ENCODE measurements at places on chromosomes 12 and 14.

DNA sequence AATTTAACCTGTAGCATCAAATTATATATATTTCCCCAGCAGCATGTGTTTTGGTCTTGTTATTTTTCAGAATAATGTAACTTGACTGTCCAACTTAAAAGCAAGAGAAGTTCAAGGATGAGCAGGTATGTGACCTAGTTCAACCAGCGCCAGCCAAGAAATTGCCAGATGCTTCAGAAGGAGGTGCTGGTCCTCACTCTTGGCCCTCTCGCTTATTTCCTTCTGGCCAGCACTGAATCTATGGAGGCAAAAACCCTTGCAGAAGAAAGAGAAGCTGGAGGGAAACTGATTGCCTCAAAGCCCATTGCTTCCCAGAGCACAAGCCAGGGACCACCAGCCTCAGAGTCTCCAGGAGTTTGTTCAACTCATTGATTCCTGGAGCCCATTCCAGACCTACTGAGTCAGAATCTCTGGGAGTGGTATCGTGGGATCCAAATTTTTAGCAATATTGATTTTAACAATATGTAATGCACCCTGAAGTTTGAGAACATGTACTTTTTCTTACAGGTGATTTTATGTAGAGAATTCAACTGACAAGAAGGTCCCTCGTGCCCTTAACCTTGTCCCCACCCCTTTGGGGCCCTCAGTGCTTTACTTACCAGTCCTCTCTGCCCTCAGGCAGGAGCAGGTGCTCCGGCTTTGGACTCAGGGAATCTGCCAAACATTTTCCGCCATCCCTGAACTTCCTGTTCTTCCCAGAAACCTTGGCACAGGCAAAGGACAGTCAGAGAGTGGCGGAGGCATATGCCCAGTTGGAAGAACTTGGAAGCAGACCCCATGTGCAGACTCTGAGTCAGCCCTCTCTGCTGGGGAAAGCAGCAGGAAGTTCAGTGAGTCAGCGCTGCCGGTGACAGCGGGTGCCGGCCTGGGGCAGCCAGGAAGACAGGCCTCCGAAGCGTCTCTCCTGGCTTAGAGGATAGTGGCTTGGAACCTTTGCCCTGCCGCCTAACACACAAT is 10.4 kb downstream of the BEST3 start:
- DNase-seq, result no peak

DNA sequence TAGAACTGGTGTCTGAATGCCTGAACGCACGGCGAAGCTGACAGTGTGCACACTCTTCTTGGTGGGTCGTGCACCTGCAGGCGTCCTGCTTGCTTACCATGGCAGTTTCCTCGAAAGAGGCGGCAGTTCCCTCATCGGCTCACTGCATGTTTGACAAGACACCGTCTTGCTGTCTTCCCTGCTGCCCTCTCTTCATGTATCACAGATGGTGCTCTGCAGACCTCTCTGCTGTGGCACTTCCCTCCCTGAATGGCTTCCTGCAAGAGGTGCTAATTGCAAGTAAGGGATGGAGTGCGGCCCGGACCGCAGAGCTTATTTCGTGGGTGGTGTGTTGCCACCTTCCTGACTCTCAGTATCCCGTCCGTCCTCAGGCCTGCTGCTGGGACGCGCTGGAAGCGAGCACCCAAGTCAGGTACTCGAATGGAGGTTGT is 156.7 kb upstream of the RTL1 start:
- no peak for DNase-seq

GRCh38 chr12:32522331-32523221 is 123.2 kb downstream of the FGD4 start:
- DNase-seq, result peak; percentile 33

- DNase-seq, result no peak
Observed at GRCh38 chr12:53924521-53925405, 13.9 kb upstream of the HOXC13 start.

- DNase-seq, result no peak
Observed at GRCh38 chr12:12278899-12279298, 12.1 kb upstream of the LRP6 start.

- DNase-seq, result no peak
Observed at GRCh38 chr14:44404036-44404435, 103.0 kb downstream of the FSCB start.

DNA sequence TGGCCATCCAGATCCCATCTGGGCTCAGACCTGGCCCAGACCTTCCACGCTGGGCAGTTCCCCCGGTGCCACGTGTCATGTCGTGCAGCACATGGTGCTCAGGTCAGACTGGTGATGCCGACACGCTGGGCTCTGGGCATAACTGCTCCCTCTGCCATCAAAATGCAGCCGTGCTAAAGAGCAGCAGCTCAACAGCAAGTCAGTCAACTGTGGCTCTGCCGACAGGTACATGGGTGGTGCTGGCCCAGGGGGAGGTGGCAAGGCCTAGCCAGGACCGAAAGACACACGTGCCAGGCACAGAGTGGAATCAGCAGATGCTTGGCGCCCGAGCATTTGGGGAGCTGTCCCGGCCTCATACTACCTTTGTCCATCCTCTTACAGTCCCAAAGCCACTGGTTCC is 1.6 kb downstream of the MCRS1 start:
- no peak for DNase-seq

DNA sequence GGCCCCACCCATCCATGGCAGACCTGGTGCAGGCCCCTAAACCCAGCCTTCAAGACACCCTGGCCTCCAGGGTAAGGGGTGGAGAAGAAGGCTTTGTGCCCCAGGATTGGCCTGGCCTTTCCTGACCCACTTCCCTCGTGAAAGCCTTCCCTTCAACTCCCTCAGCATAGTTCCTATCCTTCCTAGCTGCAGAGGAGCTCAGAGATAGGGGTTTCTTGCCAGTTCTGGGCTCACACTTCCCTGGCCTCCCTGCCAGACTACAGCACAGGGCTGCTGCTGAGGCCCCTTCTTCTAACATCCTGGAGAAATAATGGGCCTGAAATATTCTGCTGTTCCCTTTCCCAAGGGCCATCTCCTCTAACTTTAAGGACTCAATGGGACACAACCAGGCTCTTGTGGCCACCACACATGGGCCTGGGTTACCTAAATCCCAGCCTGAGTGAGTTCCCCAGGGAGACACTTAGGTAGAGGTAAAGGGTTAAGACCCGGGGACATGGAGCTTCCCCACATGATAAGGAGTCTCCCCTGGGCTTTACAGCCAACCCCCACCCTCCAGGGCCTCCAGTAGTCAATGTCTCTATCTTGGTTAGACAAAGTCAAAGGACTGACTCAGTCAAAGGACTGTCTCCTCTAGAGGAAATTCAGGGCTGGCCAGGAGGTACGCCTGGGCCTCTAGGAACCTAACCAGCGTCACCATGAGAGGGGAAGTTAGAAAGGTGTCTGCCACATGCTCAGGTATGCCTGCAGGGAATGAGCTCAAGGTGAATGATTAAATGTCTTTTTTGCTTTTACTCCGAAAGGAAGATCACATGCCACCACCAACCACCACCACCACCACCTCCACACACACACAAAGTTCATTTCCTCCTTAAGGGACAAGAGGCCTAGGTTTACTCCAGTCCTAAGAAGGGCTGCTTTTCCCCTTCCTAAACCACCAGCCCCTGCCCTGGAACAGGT is 7.1 kb downstream of the ZFP36L1 start:
- no peak for DNase-seq

GRCh38 chr12:121804417-121805111 is 755 bp downstream of the SETD1B start:
- peak; percentile 63 for DNase-seq

DNA sequence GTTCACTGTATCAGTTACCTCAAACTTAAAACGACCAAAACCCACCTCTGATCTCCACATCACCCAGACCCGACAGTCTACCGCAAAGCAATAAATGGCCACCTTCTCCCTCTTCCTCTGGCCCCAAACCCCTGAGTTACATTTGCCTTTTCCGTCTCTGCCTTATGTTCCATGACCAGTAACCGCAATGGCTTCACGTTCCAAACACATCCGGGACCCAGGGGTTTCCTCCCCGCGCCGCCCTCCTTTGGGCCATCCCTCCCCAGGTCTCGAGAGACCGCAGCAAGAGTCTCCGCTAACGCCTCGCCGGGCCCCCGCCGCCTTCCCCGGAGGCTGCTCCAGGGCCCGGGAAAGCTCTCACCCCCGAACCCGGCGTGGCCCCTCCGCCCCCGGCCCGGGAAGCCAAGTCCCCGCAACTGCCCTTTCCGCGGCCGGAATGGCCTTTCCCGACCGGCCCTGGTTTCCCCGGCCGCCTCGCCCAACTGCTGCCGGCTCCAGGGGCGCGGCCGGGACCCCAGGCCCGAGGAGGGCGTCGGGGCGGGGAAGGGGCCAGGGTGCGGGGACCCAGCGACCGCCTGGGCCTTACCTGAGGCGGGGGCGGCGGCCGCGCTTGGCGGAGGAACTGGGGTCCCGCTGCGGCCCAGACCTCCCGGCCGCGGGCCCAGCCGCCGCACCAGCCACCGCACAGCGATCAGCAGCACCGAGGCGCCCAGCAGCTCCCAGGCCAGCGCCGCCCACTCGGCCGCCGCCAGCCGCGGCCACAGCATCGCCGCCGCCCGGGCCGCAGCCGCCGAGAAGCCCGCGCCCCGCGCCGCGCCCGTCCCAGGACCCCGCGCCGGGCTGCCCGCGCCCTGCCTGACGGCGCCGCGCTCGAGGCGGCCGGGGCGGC is at the start of gene ANKLE2:
ANKLE2 (minus strand) TSS at position 801 of the 889 bp plus-strand sequence; CDS start at position 767, 34 bp downstream.
- DNase-seq, result peak; percentile 40

GRCh38 chr14:71555654-71556559 is 376.3 kb upstream of the RGS6 start:
- no peak for DNase-seq

DNA sequence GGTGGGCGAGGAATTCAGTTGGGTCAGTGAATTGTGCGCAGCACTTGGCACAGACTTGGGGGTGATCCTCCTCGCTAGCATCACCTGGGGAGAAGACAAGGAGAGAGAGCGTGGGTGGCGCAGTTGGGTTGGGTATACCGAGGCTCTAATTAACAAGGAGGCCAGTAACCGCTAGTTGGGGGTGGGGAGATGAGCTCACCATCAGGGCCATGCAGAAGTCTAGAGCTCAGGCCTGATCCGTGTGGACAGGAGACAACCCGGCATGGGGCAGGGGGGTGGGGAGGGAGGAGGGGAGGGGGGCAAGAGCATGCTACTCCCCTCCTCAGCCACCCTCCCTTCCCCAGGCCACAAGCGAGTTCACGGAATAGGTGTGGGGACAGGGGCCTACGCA is 580 bp downstream of the SALL2 start:
- DNase-seq, result peak; percentile 29

DNA sequence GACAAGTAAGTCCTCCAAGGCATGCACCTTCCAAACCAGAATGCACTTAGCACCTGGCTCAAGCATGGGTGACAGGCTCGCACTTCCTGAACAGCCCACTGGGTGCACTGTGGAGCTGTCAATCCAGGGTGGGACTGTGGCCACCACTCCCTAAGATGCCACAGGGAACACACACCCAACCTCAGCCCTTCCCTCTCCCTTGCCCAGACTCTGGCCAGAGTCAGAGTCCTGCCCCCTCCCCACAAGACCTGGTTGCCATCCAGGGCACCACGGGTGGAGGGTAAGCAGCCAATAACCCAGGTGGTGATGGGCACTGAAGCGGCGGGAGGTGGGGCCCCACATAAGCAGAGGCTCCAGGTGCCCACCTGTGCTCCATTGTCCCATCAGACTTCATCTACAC is 160.6 kb downstream of the MYRFL start:
- DNase-seq, result no peak

DNA sequence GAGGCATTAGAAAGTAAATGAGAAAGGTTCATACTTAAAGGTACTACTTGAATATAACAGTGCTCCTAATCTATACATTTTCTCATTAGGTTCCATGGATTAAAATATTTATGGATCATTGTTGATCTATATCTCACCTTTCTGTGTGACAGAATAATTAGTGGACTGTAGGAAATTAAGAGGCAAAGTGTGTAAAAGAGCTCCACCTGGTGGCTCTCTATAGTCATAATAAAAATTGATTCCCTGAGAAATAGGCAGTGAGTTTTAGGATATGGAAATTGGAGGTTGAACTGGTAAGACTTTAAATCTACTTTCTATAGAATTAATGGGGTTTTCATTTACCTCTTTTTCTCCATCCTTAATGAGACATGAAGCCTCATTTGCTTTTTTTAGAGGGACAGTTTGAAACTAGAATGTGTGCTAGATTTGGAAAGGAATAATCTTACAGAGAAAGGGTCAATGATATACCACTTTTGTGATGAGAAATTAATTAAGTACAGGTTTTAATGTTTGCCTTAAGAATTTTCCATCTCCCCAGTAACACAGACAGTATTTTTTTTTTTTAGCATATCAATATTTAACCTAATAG is 11.8 kb upstream of the DERA start:
- peak; percentile 50 for DNase-seq

- no peak for DNase-seq
Observed at GRCh38 chr12:69331519-69331908, 16.7 kb upstream of the LYZ start.

GRCh38 chr14:38078393-38078792 is 129.3 kb upstream of the SSTR1 start:
- no peak for DNase-seq

- DNase-seq, result no peak
Observed at GRCh38 chr14:54486685-54487084, 2.1 kb downstream of the GMFB start.

- no peak for DNase-seq
Observed at GRCh38 chr12:53703756-53704155, 23.5 kb downstream of the CALCOCO1 start.

DNA sequence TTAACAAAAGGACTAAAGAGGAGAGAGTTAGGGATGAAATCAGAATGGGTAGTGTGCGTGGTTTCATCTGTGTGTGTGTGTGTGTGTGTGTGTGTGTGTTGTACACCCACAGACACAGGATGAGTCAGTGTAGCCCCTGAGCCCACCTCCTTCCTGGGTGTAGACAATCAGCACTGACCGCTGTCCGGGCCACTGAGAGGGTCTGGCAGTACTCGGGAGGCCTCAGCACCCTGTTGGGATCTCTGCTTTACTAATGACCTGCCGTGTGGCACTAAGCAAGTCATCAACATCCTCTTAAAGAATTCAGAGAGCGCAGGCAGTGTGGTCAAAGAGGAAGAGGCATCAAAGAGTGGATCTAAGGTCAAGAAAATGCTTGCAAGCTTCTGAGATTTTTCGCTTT is 112.6 kb downstream of the PRMT8 start:
- DNase-seq, result no peak

Measured in midbrain (tissue), 1 donor.